ENCODE measurements at places on chromosomes 3 and 15. TPM values are rescaled to one million over a fixed set of nuclear protein-coding genes. Genes with fewer than 3 reads are reported as not detected.

DNA sequence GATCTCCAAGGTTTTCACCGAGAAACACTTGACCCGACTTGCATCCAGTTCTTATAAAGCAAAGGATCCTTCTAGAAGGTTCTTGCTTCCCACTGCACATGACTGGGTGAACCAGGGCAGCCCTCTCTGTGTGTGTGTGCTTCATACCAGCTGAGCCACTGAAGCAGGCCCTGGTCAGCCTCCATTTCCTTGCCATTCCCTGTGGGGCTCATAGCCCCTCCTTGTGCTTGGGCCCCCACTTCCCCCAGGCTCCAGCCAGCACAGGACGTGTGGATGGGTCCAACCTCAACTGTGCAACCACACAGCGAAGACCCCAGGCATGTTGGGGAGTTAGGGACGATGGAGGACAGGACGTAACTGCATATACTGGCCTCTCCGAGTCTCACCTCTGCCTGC, 15.5 kb downstream of the KLF15 start:
- peak; percentile 38 for DNase-seq

DNA sequence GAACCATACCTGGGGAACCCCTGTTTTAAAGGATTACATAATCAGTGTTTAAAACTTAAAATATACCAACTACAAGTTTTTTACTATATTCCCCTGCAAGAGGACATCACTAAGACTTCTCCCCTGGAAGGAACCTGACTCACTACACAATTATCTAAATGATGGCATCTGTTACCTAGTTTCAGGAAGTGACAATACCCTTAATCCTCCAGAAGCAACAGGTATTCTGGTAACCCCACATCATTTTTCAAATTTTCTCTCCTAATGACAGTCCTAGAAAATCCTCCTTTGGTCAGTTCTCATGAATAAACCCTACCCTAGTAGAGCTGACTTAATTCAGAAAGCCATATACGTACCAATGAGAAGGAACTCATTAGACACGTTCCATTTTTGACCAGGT, 78.4 kb downstream of the RFX7 start:
- DNase-seq, result no peak

DNA sequence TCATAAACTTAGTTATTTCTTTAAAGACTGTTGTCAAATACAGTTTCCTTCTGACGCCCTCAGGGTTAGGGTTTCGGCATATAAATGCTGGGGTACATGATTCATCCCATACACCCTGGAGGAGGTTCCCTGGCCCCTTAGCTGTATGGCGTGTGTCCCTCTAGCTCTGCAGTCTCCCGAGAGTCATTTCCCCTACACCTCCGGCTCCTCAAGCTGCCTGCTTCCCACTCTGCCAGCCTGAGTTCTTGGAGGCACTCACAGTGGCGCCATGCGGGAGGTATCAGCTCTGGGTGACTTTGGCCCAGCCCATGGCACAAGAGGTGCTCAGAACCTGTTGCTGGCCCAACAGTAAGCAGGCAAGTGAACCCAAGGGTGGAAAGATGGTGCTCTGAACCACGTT, 70.2 kb upstream of the TRPM1 start:
- no peak for DNase-seq

GRCh38 chr3:45579251-45579650, 15.3 kb upstream of the LIMD1 start:
- peak; percentile 41 for DNase-seq

GRCh38 chr15:65421360-65422215, 1.2 kb downstream of the IGDCC4 start:
- peak; percentile 98 for DNase-seq

- no peak for DNase-seq
Observed at GRCh38 chr3:2727610-2728318, 382.4 kb downstream of the IL5RA start.

Gene AMOTL2
- total RNA-seq, result 103 TPM

Gene USP50
- total RNA-seq, result 1.6 TPM

Gene ITGB5
- 256 TPM for total RNA-seq
